ENCODE measurements at places on chromosomes 16 and 17.

- DNase-seq, result no peak
Observed at GRCh38 chr16:11134722-11135463, 121.1 kb downstream of the SOCS1 start.

GRCh38 chr17:46097497-46097896 lies 95.7 kb downstream of the KANSL1 start:
- DNase-seq, result no peak

DNA sequence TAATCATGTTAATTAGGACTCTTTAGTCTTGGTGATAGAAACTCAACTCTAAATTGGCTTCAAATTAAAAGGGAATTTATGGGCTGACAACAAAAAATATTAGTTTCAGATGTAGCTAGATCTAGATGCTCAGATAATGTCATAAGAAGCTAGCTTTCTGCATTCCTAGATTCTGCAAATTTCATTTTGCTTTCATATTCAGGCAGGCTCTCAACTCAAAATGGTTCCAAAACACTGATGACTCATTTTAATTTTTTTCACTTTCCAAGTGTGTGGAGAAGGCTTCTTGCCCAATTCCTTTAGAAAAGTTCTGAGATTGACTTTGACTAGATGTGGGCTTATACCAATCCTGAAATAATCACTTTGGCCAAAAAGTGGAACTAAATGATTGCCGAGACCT lies 236.7 kb upstream of the GOT2 start:
- DNase-seq, result no peak

GRCh38 chr16:65463652-65464260 lies 341.9 kb upstream of the CDH11 start:
- no peak for DNase-seq

DNA sequence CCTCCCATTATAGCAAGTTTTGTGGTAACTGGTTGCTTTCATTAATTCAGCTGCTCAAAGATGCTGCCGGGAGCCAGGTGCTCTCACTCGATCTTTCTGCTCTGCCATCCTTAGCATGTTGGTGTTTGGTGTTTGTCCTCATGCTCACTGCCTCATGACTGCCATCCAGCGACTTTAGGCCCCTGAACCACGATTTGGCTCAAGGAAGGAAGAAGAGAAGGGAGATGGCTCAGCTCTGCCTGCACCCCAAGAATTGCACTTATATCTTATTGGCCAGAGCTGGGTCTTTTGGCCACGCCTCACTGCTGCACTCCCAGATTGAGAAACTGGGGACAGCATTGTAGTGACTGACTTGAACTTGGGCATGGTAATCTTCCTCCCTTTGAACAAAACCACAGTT lies 52.7 kb downstream of the ARSG start:
- peak; percentile 25 for DNase-seq

- DNase-seq, result no peak
Observed at GRCh38 chr17:7557775-7558543, 591 bp upstream of the TNFSF13 start.

- DNase-seq, result no peak
Observed at GRCh38 chr17:77487677-77488530, 347.1 kb downstream of the SEC14L1 start.

- DNase-seq, result no peak
Observed at GRCh38 chr17:21163101-21163500, 36.3 kb downstream of the DHRS7B start.

DNA sequence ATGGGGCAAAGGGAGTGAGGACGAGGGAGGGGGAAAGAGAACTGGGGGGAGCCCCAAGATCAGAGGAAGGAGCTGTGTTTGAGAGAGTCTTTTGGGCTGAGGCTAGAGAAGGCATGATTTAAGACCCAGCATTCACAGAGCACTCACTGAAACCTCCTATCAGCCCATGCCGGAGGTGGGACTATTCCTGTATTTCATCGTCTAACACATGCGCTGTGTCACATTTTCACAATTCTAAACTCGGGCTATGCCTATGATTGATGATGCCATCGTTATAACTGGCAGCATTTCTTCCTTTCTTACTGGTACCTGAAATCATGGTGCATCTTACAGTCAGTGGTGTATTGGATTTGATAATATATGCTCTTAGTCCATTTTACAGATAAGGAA lies 3.5 kb downstream of the FAM171A2 start:
- DNase-seq, result no peak

GRCh38 chr17:57986841-57987580 lies 1.0 kb downstream of the VEZF1 start:
- DNase-seq, result peak; percentile 27

DNA sequence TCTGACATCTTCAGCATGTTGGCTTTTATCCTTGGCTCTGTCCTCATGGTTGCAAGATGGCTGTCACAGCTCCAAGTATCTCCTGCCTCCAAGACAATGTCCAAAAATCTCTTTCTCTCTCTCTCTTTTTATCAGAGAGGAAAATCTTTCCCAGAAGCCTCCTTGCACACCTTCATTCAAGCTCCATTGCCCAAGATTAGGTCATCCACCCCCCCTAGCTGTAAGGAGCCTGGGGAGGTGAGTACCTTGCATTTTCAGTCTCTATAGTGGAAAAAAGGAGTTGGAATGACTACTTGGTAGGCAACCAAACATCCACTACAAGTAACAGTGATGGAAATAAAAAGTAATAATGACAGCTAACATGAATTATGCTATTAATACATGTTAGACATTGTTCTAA lies 22.0 kb upstream of the NSMCE1 start:
- DNase-seq, result no peak

GRCh38 chr16:87581857-87582215 lies 20.5 kb upstream of the JPH3 start:
- DNase-seq, result no peak

DNA sequence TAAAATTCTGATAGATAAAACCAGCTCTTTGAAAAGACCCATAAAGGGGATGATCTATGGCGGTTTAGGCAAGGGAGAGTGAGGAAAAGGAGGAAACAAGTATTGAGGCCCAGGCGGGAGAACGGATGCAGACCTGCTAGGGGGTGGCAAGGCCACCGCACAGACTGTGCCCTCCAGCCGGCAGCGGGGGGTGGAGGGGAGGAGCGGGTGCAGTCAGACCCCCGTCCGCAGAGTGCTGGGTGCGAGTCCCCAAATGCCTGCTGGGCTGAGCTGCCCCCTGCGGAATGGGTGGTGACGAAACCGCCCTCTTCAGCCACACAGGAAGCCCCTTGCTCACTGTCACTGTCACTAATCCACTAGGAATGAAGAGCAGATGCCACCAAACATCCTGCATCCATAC lies 46.0 kb downstream of the LMF1 start:
- no peak for DNase-seq

DNA sequence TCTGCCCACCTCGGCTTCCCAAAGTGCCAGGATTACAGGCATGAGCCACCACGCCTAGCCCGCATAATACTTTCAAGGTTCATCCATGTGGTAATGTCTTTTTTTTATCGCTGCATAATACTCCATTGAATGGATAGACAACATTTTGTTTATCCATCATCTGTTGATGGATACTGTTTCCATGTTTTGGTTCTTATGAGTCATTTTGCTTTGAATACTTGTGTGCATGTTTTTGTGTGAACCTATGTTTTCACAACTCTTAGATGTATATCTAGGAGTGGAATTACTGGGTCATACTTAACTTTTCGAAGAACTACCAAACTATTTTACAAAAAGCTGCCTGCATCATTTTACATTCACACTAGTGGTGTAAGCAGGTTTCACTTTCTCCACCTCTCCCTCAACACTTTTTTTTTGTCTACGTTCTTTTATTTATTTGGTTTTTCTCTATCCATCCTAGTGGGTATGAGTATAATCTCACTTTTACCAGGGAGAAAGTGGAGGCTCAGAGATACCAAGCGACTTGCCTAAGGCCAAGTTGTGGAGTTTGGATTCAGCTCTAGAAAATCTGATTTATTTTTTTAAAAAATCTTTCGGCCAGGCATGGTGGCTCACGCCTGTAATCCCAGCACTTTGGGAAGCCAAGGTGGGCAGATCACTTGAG lies 151.2 kb downstream of the CMIP start:
- no peak for DNase-seq

GRCh38 chr17:50034498-50035364 lies 21.2 kb upstream of the ITGA3 start:
- DNase-seq, result no peak

DNA sequence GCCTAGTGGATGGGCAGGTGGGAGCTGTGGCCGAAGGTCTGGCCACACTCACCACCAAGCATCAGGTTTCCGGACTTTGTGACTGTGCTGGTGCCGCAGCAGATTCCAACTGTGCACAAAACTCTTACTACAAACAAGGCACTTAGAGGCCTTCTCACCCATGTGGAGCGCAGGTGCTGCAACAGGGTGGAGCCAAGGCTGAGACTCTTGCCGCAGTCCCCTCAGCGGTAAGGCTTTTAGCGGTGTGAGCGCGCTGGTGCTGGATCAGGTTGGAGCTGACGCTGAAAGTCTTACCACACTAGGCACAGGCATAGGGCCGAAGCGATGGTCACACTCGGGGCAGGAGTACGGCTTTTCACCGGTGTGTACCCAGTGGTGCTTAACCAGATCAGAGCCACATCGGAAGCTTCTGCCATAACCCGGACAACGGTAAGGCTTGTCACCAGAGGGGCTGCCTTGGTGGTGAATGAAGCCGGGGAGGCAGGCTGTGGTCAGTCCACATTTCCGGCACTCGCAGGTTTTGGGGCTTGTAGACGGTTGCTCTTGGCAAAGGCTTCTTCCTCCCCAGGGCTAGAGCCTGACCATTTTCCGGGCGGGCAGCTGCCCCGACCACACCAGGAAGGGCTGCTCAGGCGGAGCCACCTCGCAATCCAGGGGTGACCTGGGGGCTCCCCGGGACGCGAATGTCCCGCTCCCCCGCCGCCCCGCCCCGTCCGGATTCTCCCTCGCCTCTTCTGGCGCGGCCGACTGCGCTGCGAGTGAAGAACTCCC lies 1.0 kb upstream of the ARMC5 start:
- DNase-seq, result peak; percentile 57

- no peak for DNase-seq
Observed at GRCh38 chr16:35732046-35732810, 2272.8 kb downstream of the TP53TG3F start.

DNA sequence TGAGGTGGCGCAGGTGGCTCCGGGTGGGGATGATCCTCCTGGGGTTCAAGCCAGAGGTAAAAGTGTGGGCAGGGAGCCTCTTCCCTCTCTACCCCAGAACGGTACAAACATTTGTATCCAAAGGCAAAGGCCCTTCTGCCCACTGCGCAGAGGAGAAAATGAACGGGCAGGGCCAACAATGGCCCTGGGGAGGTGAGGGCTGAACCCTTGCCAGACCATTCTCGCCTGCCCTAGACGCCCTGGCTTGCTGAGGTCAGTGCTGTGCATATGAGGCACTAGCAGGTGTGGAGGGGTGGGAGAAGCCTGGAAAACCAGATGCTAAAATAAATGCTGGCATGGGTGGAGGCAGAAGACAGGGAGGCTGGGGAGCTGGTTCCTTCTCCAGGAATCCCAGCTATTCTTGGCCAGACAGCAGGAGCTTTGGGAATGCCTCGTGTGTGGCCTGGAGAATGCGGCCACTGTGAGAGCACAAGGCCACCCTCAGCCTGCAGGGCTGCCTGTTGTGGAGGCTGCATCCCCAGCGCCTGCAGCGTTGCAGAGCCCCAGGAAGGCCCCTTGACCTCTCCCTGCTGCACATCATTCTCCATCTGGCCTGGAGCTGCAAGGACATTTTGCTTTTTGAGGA lies 4.5 kb downstream of the C17orf50 start:
- no peak for DNase-seq

DNA sequence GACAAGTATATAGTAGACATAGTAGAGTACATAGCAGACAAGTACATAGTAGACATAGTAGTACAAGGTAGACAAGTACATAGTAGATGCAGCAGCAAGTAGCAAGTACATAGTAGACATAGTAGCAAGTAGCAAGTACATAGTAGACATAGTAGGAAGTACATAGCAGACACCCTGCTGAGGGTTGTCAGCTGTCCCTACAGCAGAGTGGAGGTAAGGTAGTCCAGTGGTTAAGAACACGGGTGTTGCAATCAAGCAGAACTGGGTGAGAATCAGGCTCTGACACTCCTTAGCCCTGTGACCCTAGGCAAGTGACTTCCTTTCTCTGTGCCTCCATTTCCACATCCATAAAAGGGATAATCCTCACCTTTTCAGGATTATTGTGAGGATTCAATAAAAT lies 94.7 kb downstream of the NOG start:
- no peak for DNase-seq

DNA sequence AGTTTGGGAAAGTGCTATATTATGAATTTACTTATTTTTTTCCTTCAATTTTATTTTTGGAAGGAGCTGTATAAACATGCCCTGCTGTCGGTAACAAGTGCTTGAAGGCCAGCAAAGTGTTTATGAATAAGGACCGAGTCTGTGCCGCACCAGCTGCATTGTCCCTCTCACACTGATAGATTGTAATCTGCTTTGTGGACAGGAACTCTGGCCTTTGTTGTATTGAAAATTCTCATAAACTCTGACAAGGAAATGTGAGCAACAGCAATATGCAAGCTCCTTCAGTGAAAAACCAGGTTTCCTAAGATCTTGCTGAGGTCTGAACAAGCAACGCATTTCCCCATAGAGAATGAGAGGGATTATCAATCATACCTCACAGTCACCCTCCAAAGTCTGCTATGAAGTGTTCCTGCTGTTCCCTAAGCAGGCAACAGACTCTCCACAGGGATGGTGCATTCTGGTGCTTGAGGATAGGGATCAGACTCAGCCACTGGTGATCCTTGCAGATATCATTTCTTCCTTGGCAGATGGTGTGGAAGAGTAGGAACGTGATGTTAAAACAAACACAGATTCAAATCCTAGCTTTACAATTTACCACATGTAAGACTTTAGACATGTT lies 109.6 kb downstream of the KCNJ2 start:
- no peak for DNase-seq

GRCh38 chr16:50862818-50863643 lies 121.1 kb downstream of the CYLD start:
- no peak for DNase-seq

DNA sequence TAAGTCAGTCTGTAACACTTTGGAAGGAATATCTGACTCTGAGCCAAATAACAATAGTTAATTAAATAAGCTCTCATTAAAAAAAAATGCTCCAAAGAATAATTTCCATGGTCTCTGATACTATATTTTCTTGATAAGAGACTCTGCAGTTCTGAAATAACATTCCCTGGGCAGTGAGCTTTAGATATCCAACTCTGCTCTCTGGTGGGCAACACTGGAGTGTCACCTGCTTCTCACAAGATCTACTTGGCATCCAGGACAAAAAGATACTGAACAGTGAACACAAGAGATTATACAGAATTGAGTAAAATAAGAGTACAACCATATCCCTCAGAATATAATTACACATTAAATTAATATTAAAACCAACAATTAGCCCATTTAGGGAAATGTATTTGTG lies 13.7 kb downstream of the BLMH start:
- DNase-seq, result peak; percentile 11

DNA sequence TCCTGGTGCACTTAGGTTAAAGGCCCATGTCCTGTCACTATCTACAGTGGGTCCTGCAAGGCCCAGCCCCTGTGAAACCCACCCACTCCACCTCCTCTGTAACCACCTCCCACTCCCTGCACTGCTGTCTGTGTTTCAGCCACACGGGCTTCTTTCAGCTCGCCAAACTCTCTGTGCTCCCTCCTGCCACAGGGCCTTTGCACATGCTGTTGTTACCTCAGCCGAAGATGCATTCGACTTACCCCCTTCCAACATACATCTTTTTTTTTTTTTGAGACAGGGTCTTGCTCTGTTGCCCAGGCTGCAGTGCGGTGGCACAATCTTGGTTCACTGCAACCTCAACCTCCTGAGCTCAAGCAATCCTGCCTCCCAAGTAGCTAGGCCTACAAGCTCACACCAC lies 76.5 kb upstream of the RPL38 start:
- DNase-seq, result no peak

GRCh38 chr17:18925187-18925586 lies 26.8 kb upstream of the SLC5A10 start:
- DNase-seq, result no peak

GRCh38 chr17:38416840-38417209 lies 11.4 kb upstream of the ARHGAP23 start:
- no peak for DNase-seq

Data from CD4-positive, alpha-beta T cell treated with Interleukin-1 beta for 1 hour (primary cell).